ENCODE measurements at places on chromosomes 16 and 17.
A peak's percentile ranks its signal among the peaks of the same experiment; 100 is the strongest.

DNA sequence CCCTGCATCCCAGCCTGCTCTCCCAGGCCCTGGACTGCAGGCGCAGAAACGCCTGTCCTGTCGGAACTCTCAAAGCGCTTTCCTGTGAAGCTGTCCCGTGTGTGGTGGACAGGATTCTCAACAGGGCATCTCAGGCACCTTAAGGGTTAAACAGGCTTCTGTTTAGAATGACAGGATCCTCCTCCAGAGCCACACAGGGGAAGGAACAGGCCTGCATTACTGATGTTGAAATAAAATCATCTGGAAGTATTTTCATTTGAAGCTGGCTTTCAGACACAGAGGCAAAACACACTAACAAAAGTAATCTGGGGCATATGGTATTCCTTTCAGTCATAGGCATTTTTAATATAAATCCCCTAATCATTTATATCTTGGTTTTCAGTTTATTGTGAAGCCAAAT lies 7.4 kb downstream of the HS3ST3A1 start:
- ATAC-seq, result peak; percentile 4

GRCh38 chr17:5789528-5789927 lies 205.2 kb upstream of the NLRP1 start:
- no peak for ATAC-seq

GRCh38 chr17:79624718-79625478 lies 14.0 kb upstream of the RBFOX3 start:
- ATAC-seq, result no peak

- no peak for ATAC-seq
Measured at GRCh38 chr17:40419559-40420331, 2.0 kb upstream of the TOP2A start.

DNA sequence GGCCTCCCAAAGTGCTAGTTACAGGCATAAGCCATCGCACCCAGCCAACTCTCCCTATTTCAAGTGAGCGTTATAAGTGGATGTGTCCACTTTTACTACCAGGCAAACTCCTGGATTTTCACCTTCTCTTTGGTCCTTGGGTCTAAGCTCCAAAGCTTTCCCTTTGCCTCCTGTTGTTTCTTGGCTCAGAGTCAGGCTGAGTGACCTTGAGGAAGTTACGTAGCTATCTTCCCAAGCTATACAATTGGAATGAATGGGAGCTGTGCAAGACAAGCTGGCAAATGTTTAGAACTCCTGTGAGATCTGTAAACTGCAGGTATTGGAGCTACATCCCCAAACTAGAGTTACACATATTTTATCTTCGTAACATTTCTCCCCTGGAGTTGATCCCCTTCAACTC lies 20.3 kb downstream of the NXPH3 start:
- no peak for ATAC-seq

- peak; percentile 32 for ATAC-seq
Measured at GRCh38 chr17:59825533-59826322, 67.0 kb downstream of the TUBD1 start.

- no peak for ATAC-seq
Measured at GRCh38 chr17:29603109-29603674, 10.3 kb downstream of the ANKRD13B start.

DNA sequence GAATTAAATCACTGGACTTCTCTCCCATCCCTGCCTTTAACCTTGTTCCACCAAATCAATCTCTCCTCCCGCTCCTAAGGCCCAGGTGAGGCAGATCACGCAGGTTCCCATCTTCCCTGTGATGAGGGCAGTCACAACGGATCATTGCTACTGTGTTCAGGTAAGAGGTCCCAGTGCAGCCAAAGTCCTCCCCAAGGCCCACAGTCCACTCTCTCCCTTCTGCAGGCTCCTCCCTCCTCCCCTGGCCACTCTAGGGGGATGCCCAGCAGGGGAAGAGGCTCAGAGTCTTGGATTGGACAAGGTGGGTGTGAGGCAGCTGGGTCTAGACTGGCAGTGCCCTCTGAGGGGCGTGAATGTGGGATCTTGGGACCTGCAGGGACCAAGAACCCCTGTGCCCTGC lies 2.6 kb upstream of the ADGRG3 start:
- ATAC-seq, result no peak

GRCh38 chr17:7445619-7445968 lies 733 bp downstream of the CHRNB1 start:
- ATAC-seq, result peak; percentile 61

GRCh38 chr17:66943484-66943883 lies 21.0 kb upstream of the CACNG4 start:
- no peak for ATAC-seq

DNA sequence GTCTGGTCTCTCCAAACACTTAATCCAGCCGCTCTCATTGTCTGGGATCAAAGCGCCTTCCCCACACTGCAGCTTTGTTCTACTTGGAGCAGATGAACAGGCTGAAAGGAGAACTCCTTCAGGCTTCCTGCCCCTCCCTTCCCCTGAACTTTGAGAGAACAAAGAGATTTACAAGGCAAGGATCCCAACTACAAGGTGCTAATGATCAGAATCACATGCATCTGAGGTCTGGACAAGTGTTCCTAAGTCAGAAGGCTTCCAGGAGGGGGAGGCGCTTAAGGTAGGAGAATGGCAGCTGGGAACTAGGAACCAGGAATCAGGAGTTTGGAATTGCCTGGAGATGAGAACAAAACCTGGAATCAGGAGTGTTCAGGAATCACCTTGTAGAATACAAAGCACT lies 606.3 kb upstream of the CDH11 start:
- no peak for ATAC-seq

- peak; percentile 89 for ATAC-seq
Measured at GRCh38 chr16:56332464-56333079, 92.8 kb downstream of the AMFR start.

GRCh38 chr17:1078831-1079561 lies 82.1 kb downstream of the TIMM22 start:
- no peak for ATAC-seq

GRCh38 chr17:77884967-77885641 lies 73.4 kb upstream of the TNRC6C start:
- no peak for ATAC-seq

DNA sequence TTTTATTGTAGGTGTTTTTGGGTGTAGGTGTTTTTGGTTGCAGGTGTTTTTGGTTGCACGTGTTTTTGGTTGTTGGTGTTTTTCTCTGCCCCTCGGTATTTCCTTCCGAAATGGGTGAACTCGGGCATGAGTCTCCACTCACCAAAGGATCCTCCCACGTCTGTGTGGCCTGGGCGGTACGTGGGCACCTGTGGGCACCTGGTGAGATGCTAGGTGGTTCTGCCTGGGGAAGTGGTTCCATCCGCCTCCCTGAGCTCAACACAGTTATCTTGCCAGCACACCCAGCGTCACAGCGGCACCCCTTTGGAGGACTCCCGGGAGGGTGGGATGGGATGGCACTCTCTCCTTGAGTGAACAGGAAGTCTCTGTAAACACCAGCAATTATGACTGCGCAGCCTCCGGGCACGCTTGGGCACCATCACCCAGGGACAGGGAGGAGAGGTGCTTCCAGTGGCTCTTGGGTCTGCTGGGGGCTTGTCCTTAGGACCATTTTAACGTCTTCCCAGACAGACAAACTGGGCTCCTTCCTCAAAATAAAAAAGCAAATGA lies 29.8 kb downstream of the COX4I1 start:
- ATAC-seq, result no peak

DNA sequence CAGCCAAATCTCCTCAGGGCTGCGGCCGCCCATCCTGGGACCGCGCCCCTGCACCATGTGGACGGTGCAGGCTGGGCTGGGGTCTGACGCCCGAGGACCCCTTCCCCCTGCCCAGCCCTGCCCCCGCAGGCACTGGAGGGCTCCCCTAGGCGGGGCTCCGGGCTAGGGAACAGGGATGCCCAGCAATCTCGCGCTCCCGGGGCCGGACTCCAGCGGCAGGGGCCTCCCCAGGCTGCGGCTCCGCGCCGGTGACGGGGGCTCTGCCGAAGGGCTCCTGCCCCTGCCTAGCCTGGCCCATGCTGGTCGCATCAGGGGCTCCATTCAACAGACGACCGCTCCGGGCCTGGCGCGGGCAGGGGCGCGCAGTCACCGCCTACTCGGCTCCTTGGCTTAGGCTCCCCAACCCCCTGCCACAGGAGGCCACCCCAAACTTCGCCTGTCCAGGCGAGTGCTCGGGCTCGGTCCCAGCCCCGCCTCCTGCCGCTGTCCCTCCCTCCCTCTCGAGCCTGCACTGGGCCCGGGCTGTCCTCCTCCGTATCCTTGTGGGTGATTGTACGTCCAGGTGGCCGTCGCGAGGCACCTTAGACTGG lies 27.4 kb upstream of the ADORA2B start:
- no peak for ATAC-seq

GRCh38 chr17:34644941-34645550 lies 65.7 kb downstream of the TMEM132E start:
- ATAC-seq, result no peak

DNA sequence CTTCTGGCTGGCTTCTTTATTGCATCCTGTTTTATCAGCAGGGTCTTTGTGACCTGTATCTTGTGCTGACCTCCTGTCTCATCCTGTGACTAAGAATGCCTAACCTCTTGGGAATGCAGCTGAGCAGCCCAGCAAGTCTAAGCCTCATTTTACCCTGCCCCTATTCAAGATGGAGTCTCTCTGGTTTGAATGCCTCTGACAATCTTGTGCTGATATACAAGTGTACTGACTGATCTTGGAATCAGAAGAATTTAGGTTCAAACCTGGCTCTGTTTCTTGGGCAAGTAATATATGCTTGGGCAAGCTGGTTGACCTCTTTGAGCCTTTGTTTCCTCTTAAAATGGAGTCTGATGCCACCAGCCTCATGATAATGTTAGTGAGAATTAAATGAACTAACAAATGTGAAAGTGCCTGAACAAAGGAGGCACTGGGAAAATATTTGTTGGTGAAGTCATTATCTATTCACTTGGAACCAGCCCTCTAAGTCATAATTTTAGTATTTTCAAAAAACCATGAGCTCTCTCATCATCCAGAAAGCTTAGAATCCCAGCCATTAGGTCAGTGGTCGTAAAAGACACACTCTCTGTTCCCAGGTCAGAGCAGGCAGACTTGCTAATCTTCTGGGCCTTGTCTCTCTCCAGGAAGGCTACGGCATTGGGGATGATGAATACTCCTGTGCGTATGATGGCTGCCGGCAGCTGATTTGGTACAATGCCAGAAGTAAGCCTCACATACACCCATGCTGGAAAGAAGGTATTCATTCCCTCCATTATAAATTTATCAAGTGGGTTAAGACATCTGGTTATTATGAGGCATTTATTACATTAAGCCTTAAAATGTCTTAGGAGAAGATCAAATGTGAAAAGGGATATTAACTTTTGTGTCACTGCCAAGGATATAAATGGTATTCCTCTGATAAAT lies 18.1 kb upstream of the ARL2BP start:
- peak; percentile 93 for ATAC-seq

- ATAC-seq, result peak; percentile 36
Measured at GRCh38 chr16:2963723-2964474, at the start of gene KREMEN2. Gene KREMEN2 (plus strand): TSS chr16:2964275. CDS start chr16:2964521, 246 bp downstream.

DNA sequence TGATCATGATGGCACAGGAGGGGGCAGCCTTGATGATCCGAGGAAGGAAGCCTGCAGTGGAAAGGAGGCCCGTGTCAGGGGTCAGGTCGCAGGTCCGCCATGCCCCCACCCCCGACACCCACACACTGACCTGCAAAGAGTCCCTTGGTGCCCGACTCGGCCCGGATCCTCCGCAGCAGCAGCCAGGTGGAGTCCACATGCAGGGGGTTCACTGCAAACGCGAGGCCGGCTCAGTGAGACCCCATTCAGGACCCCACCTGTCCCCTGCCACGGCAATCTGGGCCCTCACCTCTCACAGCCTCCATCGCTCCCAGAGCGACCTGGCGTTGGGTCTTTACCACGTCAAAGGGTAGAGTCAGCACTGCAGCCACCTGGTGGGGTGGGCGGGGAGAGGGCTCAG lies 4.6 kb downstream of the SLC25A39 start:
- ATAC-seq, result no peak

DNA sequence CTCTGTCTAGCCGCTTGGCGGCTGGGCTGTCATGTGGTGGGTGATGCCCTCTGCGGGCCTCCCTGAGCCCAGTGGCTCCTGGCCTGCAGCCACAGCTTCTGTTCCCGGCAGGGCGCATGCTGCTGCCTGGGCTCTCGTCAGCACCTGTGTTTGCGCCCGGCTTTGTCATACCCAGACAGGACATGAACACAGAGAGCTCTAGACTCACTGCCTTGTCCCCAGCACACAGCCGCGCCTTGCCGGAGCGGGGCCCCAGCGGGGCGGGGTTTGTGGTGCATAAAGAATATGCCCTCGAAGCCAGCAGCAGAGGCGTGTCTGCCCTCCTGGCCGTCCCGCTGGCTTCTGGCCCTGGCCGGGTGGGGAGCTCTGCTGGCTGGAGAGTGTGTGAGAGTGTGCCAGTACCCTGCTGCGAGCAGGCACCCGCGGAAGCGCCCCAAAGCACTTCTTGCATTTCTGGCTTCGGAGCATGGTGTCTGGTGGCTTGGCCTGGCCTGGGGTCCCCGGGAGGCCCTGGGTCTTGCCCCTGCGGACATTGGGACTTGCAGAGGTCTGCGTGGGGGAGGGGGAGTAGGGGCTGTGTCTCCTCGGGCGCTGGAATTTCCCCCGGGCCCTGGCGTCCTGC lies 14.4 kb downstream of the ASPSCR1 start:
- ATAC-seq, result peak; percentile 43

GRCh38 chr17:53314521-53314920 lies 508.2 kb upstream of the KIF2B start:
- no peak for ATAC-seq

DNA sequence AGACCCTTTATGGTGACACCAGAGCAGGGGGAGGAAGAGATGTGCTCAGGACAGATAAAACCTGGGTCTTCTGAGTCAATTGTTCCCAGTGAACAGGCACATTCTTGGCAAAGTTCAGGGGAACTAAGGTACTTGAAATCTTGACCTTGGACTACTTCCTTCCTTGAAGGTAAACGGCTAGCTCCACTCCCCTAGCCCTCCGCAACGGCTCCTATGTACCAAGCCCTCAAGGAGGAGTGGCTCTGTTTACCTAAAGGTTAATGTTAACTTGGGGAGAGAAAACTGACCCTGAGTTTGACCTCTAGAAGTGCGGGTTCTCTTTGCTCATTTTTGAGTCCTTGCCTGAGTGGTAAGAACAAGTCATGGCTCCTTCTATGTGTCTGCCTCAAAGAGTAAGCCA lies 7.8 kb downstream of the TTLL6 start:
- no peak for ATAC-seq

DNA sequence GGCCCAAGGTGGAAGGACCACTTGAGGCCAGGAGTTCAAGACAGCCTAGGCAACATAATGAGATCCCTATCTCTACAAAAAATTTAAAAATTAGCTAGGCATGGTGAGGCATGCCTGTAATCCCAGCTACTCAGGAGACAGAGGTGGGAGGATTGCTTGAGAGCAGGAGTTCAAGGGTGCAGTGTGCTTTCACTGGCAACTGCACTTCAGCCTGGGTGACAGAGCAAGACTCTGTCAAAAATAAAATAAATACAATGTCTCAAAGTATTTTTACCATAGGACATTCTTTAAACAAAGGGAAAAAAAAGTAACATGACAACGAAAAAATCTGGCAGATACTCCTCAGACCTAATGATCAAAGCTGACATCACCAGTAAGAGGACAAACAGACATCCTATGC lies 72.6 kb downstream of the FBXL20 start:
- ATAC-seq, result no peak

DNA sequence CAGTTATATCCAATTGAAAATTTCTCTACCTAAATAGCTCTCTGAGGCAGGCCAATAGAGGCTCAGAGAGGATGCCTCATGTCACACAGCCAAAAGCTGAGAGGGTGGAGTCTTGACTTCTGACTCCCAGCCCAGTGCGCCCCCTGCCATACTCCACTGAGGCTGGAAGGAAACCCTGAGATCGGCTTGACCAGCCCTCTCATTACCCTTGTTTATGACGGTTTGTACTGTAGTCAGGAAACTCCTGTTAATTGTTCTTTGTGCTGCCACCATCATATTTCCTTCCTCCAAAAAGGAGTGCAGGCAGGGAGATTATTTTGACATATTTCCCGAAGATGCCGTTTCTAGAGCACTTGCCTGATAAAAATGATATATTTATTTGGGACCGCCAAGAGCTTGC lies 107.9 kb downstream of the AIPL1 start:
- no peak for ATAC-seq
